ENCODE measurements at places on chromosomes 12 and 14.

DNA sequence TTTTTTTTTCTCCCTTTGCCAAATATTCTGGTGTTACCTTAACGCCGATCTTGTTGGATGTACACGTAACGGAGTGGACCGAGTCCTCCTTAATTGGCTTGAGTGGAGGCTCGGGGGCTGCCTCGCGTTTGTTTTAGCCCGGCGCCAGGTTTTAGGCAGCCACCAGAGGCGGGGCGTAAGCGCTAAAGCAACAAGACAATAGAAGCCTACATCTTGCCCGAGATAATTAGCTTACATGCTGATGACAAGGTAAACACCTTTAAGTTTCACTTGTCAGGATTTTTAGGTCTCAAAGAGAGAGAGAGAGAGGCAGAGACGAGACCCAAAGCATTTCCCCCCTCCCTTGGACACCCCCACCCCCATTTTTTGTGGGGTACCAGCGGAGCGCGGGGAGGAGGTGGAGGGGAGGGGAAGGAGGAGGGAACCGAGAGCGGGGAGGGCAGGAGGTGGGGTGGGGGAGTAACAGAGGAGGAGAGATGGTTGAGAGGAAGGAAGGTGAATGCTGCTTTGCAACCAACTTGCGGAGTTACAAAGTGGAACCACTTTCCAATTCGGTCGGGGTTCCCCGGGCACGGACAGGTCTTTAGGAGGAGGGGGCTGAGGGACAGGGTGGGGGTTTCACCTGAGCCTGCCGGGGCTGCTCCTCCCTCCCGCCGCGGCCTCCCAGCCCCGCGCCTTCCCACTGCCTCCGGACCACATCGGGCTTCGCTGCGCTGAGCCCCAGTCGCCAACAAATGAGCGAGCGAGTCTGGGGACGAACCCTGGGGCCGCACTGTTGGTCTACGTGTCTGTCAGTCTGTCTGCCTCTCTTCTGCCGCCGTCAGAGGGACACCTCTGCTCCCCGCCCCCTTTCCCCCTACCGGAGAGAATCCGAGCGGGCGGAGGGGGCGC lies at the start of gene NKX2-1:
NKX2-1 (minus strand) TSS at position 802 of the 891 bp plus-strand sequence; CDS start at position 699, 103 bp downstream.
- DNase-seq: no peak

- DNase-seq: no peak
Measured at GRCh38 chr12:5571115-5571514, 139.2 kb downstream of the NTF3 start.

DNA sequence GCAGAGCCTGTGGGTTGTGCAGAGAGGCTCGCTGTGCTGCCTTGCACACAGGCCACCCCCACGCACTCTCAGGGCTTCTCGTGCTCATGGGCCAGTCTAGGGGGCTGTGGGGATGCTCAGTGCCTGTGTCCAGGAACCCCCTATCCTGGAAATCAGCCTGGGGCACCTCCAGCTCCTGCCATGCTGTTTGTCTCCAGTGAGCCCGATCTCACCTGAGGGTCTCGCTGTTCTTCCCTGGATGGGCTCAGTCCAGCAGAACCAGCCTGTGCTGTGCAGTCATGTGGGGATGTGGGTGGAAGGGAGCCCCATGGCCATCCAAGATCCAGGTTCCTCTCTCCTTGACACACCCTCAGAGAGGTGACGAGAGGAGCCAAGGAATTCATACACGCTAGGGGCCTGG lies 26.7 kb downstream of the SERPINA1 start:
- no peak for DNase-seq

GRCh38 chr12:69630191-69630590 lies 19.5 kb upstream of the LRRC10 start:
- DNase-seq: no peak

- peak; percentile 51 for DNase-seq
Measured at GRCh38 chr14:52067873-52068614, 815 bp downstream of the NID2 start.

DNA sequence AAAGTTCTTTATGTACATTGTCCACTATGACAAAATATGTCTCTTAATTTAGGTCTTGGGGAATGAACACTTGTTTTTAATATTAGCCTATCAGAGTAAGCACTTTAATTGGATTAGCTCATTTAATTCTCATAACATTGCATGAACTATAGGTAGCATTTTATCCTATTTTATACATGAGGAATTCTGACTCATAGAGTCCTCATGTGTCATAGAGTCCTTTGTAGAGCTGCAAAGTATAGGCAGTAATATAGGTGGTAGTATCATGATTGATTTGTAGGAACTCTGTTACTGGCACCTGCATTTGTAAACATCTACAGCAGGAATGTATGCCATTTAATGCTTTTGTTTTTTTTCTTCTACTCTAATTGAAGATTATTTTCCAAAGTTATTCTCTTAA lies 96.0 kb downstream of the GPHN start:
- no peak for DNase-seq

DNA sequence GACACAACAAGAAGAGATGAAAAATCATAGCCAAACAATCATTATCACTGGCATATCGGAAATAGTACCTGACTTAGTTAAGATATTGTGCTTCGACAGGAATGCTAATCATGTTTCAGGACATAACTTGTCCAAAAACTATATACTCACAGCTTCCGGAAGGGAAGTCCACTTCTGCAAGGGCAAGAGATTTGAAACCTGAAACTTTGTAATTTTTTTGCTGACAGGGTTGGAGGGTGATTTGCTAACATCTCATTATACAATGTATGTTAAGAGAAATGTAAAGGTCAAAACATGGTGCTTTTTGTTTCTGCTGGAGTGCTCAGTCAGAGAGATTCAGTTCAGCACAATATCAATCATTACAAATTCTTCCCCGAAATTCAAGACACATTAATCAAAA lies 200.3 kb downstream of the CNTN1 start:
- no peak for DNase-seq

DNA sequence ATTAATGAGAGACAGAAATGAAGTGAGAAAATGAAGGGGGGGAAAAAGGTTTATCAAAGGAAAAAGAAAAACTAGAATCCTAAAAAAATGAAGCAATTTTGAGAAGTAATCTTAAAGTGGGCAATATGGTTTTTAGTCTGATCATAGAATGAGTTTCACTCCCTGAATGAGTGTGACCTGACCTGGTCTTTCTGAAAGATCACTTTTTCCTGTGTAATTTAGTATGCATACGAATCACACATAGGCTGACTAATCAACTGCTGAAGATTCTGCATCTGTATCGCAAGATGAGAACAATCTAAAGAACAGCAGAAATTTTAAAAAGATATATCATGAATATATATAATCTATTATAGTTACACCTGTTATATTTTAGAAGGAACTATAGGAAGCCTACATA lies 11.3 kb downstream of the GNPTAB start:
- no peak for DNase-seq

DNA sequence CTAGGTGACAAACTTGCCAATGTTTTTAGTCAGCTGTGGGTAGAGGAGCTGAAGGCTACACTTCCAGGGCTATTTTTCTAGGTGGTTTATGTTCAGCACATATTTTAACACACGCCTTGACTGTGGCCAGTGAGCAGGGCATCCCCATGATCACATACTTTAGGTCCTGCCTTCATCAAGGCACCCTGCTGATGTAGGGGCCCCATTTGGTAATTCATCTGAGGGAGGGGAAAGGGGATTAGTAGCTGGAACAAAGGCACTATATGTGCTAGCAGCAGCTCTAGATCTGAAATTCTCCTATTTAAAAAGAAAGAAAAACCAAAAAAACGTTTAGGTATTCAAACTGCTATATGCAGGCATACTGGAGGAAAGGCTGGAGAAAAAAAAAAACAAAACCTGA lies 14.5 kb downstream of the EGLN3 start:
- no peak for DNase-seq

DNA sequence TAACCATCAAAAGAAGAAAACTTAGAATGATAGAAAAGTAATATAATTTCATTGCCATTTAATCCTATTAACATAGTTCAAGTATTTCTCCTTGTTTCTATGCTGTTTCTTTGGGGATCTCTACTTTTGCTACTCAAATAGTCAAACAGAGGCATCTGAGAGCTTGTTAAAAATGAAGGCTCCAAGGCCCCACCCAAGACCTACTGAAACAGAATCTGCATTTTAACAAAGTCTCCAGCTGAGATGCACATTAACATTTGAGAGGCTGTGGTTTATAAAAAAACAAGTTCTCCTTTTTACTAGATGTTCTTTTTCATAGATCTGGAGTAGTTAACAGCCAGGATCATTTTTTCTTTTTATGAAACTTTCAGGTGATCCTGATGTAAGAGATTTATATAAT lies 31.8 kb downstream of the PPFIA2 start:
- no peak for DNase-seq

GRCh38 chr12:100439797-100440196 lies 33.9 kb upstream of the NR1H4 start:
- no peak for DNase-seq

DNA sequence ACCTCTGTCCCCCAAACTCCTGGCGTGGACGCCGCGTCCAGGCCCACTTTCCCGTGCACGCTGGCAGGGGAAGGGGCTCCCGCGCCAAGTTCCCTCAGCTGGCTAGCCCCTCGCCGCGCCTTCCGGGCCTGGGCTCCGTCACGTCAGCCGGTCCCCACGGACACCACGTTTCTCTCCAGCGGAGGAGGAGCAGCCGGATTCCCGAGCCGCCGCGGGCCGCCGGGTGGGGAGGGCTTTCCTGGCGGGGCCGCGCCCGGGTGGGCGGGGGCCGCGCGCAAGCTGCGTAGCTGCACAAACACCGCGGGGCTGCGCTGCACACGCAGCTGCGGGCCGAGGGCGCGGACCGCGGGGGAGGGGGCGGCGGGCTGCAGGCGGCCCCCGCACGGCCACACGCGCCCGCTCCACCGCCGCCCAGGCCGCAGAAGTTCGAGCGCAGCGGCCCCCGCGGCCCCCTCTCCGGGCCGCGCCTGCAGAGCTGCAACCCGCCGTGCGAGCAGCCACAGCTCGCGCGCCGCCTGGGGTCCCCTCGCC lies 45.1 kb upstream of the PNMA1 start:
- DNase-seq: peak; percentile 74

- no peak for DNase-seq
Measured at GRCh38 chr12:42385326-42385841, 59.4 kb downstream of the PPHLN1 start.

- peak; percentile 46 for DNase-seq
Measured at GRCh38 chr14:105474483-105475268, at the start of gene CRIP2. Gene CRIP2, plus strand, starts transcription at chr14:105474821. Its CDS starts 42 bp downstream, at chr14:105474863.

GRCh38 chr14:55814064-55814463 lies 234.1 kb downstream of the KTN1 start:
- DNase-seq: peak; percentile 31

GRCh38 chr12:128852026-128852698 lies 1.1 kb upstream of the GLT1D1 start:
- DNase-seq: no peak

GRCh38 chr12:99670635-99671034 lies 23.1 kb downstream of the GARIN6 start:
- DNase-seq: peak; percentile 3

DNA sequence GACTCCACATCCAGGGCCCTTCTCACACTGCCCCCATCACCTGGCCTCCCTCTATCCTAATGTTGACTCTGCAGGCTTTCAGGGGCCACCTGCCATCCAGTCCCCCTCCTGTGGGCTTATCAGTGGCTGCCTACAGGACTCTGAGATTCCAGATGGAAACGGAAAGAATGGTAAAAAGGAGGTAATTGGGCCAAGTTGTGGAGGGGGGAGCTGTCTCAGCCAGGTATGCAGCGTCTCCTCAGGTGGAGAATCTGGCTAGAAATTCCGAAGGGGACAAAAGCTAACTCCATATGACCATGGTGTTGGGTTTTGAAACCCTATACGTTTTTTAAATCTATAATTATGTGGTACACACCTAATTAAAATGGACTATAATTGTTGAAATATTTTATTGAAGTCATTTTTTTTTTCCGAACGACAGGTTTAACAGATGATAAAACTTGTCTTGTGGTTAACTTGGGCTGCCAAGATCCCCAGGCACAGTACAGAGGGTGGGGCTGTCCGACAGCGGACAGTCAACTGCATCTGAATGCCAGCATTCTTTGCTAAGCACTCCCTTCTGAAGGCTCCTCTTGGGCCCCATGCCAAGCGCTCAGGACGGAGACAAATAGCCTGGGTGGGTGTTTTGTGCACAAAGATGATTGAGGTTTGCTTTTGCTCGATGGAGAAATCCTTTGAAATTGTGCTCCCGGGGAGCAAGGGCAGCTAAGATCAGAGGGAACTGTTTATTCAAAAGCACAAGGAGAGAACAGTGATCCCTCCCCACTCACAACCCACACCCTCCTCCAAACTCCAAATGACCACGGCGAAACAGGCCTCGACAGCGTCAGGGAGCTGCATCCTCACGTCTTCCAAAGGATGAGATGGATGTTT lies 365.6 kb downstream of the BCL11B start:
- DNase-seq: peak; percentile 58

DNA sequence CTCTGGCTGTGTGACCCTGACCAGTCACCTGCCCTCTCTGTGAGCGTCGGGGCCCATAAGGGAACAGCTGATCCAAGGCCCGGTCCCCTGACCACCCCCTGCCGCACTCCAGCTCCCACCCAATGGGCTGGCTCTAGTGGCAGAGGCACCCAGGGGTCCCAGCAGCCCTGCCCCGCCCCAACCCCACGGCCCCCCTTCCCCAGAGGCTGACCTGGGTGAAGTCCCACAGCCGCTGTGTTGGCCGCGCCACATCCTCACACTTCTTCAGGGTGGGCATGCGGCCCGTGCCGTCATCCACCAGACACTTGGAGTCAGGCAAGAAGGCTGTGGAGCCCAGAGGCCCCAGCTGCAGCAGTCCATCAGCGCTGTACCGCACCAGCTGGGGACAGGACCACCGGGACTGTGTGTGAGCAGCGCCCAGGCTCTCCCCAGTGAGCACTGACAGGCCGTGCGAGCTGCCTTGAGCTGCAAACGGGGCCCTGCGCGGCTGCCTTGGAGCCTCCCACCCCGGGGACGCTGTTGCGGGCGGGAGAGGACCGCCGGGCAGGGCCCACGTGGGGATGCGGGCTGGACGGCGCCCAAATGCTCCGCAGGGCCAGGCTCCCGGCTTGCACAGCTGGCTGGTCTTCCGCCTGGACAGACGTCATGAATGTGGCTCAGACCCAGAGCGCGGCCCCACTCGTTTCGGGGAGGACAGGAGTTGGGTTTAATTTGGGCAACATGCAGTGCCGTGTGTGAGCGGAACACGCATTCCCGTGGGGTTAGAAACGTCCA lies 53.5 kb downstream of the NOC4L start:
- no peak for DNase-seq

DNA sequence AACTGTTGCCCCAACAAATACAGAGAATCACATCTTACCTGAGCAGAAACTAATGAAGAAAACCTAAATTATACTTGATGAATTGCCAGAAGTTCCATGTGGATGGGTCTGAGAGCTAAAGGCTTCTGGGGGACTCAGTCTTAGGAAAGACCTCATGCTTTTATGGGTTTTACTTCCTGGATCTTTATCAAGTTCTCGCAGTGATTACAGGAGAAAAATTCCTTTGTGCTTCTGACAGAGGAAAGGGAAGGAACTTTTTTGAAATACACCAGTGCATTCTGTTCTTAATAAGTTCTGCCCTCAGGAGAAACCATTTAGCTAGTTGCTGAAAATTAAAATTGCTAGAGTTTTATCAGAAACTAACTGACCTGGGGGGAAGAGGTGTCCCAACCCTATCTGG lies 203.9 kb upstream of the KITLG start:
- DNase-seq: no peak

GRCh38 chr12:117362391-117362790 lies 965 bp upstream of the NOS1 start:
- DNase-seq: no peak

Data from fibroblast of skin of back (primary cell).